ENCODE measurements at places on chromosomes 2 and 18.

GRCh38 chr18:3444954-3445353 lies 5.0 kb upstream of the TGIF1 start:
- DNase-seq: no peak

- no peak for DNase-seq
Measured at GRCh38 chr18:30175061-30175574, 867.4 kb downstream of the DSC3 start.

GRCh38 chr2:28620291-28620793 lies 124.5 kb downstream of the PLB1 start:
- DNase-seq: no peak

DNA sequence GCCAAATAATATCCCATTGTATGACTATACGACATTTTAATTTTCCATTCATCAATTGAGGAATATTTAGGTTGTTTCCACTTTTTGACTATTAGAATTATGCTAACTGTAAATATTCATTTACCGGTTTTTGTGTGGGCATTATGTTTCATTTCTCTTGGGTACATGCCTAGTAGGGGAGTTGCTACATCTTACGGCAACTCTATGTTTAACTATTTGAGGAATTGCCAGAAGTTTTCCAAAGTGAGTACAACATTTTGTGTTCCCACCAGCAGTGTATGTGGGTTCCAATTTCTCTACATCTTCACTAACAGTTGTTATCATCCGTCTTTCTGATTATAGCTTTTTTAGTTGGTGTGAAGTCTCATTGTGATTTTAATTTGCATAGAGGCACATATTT lies 1.6 kb upstream of the KDSR start:
- no peak for DNase-seq

DNA sequence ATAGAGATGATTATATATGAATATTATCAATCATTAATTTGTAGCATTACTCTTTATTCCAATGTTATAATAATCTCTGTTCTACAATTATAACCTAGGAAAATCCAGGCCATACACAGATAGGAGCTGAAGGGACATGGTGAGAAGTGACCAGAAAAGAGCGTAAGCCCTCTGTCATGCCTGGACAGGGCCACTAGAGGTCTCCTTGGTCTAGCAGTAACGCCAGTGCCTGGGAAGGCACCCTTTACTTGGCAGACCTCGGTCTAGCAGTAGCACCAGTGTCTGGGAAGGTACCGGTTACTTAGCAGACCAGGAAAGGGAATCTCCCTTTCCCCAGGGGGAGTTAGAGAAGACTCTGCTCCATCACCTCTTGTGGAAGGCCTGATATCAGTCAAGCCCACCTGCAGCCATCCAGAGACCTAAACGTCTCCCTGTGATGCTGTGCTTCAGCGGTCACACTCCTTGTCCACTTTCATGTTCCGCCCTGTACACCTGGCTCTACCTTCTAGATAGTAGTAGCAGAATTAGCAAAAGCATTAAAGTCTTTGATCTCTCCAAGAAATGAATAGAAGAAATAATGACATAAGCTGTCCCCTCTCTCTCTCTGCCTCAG lies 447.5 kb upstream of the FSIP2 start:
- DNase-seq: peak; percentile 82

- DNase-seq: no peak
Measured at GRCh38 chr2:222715742-222716141, 44.3 kb downstream of the MOGAT1 start.

DNA sequence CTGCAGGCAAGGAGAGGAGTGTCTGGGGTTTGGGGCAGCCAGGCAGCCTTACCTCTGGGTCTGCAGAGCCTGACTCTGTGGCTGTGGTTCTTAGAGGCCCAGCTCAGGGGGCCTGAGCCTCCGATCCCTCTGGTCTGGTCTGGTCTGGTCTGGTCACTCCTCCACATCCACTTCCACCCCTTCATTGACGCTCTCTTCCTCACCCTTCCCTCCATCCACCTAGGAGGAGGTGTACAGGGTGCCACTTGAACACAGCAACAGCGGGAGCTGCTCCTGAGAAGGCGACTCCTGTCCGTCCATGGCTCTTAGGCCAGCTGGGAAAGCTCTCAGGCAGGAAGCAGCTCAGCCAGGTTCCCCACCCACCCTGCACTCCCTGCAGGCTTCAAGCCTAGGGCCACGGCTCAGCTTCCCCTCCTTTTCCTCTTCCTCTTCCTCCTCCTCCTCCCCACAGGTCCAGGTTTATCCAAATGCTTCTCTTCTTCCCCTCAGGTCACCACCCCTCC lies 16.9 kb downstream of the GPR55 start:
- DNase-seq: no peak

GRCh38 chr2:222057347-222058073 lies 241.3 kb downstream of the PAX3 start:
- DNase-seq: peak; percentile 39

- DNase-seq: no peak
Measured at GRCh38 chr2:126699716-126700581, 44.0 kb downstream of the GYPC start.
